Hematopoietic multipotent progenitor cell treated with erythropoietin and hydrocortisone succinate and interleukin-3 and kit ligand, for 6 days (in vitro differentiated cells): ENCODE measurements at places on chromosomes 2 and 18.

DNA sequence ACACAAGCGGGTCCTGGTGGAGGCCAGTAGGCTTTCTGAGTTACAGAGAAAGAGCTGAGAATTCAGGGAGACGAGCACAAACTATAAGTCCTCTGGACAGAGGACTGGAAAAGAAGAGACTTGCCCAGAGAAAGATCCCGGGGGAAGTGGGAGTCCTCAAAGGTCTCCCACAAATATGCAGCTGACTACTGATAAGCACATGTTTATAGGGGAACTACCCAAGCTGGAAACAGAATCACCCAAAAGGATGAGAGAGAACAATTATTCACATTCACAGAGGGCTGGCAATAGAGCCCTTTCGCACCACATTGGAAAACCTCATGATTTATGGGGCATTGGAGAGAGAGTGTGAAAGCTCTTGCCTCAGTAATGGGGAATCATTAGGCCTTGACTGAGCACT is 337.6 kb downstream of the IRS1 start:
- no peak for DNase-seq

GRCh38 chr18:57959278-57959677 is 84.7 kb upstream of the NEDD4L start:
- peak; percentile 80 for DNase-seq

DNA sequence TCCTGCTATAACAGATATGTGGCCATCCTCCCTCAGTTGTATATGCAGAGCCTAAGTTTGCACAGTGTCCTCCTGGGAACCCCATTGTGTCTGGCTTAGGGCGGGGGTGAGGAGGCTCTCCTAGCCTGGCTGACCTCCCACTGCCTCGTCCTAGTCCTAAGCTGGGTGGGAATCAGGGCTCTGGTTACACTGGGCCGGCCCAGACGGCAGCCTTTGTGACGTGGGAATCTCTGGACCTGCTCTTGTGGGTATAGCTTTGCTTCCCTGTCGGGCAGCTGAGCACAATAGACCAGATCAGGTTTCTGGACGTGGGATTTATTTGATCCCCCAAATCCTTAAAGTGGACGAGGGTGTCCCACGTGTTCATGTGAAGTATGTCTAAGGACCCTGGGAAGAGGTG is 2.9 kb downstream of the ACKR3 start:
- DNase-seq: no peak

- no peak for DNase-seq
These were observed 34.8 kb upstream of the CCDC102B start for GRCh38 chr18:68763083-68763482.

GRCh38 chr2:127185705-127186104 is 34.4 kb downstream of the CYP27C1 start:
- DNase-seq: no peak

GRCh38 chr2:27916293-27916995 is 25.9 kb downstream of the BABAM2 start:
- no peak for DNase-seq

GRCh38 chr2:118723394-118723793 is 124.1 kb downstream of the EN1 start:
- no peak for DNase-seq

GRCh38 chr2:119860924-119861323 is 101.2 kb downstream of the PTPN4 start:
- peak; percentile 34 for DNase-seq

DNA sequence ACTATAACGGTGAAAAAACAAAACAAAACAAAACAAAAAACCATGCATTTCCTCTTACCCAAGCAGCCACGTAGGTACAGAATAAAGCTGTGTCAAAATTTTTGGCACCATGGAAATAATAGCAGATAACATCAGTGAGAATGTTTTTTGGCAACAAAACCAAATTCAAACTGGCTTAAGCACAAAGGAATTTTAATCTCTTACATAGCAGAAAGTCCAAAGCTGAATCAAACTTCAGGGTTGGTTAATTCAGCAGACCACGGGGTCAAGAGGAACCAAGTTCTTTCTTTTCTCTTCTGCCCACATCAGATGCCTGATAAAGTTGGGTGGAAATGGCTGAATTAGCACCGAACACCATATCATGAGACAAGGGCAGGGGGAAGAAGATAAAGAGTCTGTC is 129.5 kb downstream of the PAX3 start:
- DNase-seq: no peak

- DNase-seq: peak; percentile 15
These were observed 97.3 kb downstream of the ICOS start for GRCh38 chr2:204033611-204034495.

- no peak for DNase-seq
These were observed 543.0 kb downstream of the PLCL1 start for GRCh38 chr2:198347349-198347748.

DNA sequence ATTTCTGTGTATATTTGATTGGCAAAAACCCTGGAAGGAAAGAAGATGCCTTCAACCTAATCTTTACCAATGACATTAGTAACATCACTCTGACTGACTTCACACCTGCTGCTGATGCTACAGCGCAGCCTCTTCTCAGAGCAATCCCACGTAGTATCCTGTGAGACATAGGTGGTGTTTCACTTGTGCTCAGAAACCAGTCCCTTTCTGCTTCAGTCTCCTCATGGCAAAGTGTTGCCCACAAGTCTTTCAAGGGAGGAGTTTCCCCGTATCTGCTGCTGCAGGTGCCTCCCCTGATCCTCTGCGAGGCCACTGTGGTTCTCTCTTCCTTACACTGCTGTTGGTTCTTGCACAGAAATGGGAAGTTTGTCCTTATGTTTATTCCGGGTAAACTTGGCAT is 433.2 kb upstream of the TNP1 start:
- no peak for DNase-seq

GRCh38 chr2:239371726-239372686 is 28.8 kb downstream of the HDAC4 start:
- DNase-seq: no peak

DNA sequence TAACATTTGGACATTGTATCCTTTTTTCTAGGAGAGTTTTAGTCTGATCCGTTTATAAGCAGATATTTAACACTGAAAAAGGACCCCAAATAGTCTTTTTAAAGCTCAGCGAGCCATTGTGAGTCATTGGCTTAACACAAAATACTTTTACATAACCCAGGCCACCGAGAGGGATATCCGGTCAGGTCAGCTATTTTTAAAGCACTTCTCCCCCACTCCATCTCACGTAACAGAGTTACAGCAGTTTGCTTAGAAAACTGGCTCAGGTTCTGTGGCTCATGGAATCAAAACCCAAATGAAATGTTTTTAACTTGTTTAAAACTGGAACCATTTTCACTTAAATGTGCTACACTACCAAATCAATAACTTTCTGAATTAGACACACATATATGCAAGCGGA is 23.9 kb downstream of the COL4A3 start:
- DNase-seq: no peak

GRCh38 chr2:34305587-34305986 is 706.5 kb upstream of the FAM98A start:
- DNase-seq: no peak

GRCh38 chr2:34474646-34475045 is 875.5 kb upstream of the FAM98A start:
- no peak for DNase-seq

GRCh38 chr2:228853151-228853550 is 417.9 kb downstream of the PID1 start:
- no peak for DNase-seq

GRCh38 chr2:173393186-173393585 is 38.5 kb downstream of the CDCA7 start:
- no peak for DNase-seq

GRCh38 chr2:2573658-2574293 is 242.7 kb upstream of the MYT1L start:
- no peak for DNase-seq

- no peak for DNase-seq
These were observed 56.3 kb upstream of the GULP1 start for GRCh38 chr2:188235364-188235763.
